ENCODE measurements at places on chromosomes 12 and 14.

- DNase-seq: no peak
Measured at GRCh38 chr14:102768223-102769048, 8.8 kb upstream of the TRAF3 start.

GRCh38 chr12:118332511-118332910, 40.2 kb downstream of the TAOK3 start:
- no peak for DNase-seq

DNA sequence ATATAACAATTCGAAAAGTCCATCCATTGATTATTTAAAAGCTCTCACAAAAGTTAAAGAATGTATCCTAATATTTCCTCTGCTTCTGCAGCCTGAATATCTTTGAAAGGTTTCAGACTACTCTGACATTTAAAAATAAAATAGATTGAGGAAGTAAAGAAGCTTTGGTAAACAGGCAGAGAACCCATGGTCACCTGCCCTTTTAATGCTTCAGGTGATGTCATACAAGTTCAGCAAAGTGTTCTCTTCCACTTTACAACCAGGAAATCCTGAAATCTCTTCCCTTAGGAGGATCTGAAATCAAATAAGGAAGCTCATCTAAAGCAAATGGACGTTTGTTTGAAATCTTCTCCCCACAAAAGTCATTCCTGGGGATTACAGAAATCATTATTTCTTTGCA, 322.4 kb downstream of the PDZRN4 start:
- DNase-seq: no peak

DNA sequence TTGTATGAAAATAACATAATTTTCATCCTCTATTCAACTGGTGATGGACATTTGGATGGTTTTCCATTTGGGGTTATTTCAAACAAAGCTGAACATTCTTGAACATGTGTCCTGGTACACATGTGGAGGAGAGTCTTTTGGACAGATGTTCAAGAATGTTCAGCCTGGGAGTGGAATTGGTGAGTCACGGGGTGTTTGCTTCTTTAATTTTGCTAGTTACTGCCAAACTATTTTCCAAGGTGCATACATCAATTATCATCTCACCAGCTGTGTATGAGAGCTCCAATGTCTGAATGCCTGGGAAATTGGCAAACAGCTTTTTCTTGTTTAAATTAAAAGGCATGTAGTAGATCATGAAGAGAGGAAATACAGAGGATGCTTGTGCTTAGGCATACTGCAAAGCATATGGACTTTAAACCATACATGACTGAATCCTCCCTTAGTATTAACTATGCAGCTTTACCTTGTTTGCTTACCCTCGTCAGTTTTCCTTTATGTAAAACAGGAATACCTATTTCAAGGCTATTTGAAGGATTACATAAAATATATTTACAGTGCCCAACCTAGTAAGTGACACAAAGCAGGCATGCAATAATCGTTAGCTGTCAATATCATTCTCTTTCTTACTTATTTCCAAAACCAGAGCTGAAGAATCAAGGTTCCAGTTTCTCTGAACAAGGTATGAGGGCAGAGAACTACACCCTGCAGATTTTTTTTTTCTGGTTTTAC, 152.1 kb downstream of the ITPR2 start:
- no peak for DNase-seq

GRCh38 chr12:59149995-59150642, 229.8 kb upstream of the LRIG3 start:
- DNase-seq: peak; percentile 26

Data from hematopoietic multipotent progenitor cell treated with erythropoietin and hydrocortisone succinate and interleukin-3 and kit ligand, for 15 days (in vitro differentiated cells).